ENCODE measurements at places on chromosomes 16 and 17.

- DNase-seq = no peak
Observed at GRCh38 chr16:15770107-15770506, 86.7 kb downstream of the MYH11 start.

GRCh38 chr17:75619506-75620431 lies 13.5 kb upstream of the SMIM5 start:
- DNase-seq = no peak

DNA sequence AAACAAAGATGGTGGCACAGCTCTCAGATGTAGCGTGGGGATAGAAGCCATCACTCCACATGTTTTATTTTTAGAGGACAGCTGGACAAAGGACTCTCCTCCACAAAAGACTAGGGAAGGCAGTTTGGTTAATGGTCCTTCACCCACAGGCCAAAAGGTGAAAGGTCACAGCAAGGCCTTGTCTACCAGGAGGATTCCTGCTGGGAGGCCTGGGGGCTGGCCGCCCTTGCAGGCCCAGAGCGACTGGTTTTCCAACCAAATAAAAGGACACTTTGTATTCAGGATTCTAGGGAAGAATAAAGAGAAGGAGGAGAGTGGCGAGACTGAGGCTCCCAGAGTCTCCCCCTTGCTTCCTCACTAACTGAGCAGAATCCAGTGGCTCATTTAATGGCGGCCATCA lies 94.3 kb downstream of the AXIN2 start:
- no peak for DNase-seq

GRCh38 chr17:78738278-78738677 lies 43.8 kb downstream of the CYTH1 start:
- no peak for DNase-seq

GRCh38 chr16:50308237-50308965 lies 42.0 kb downstream of the ADCY7 start:
- no peak for DNase-seq

GRCh38 chr16:85202051-85202601 lies 89.9 kb upstream of the CIBAR2 start:
- no peak for DNase-seq

GRCh38 chr16:61770301-61770700 lies 265.9 kb downstream of the CDH8 start:
- no peak for DNase-seq

DNA sequence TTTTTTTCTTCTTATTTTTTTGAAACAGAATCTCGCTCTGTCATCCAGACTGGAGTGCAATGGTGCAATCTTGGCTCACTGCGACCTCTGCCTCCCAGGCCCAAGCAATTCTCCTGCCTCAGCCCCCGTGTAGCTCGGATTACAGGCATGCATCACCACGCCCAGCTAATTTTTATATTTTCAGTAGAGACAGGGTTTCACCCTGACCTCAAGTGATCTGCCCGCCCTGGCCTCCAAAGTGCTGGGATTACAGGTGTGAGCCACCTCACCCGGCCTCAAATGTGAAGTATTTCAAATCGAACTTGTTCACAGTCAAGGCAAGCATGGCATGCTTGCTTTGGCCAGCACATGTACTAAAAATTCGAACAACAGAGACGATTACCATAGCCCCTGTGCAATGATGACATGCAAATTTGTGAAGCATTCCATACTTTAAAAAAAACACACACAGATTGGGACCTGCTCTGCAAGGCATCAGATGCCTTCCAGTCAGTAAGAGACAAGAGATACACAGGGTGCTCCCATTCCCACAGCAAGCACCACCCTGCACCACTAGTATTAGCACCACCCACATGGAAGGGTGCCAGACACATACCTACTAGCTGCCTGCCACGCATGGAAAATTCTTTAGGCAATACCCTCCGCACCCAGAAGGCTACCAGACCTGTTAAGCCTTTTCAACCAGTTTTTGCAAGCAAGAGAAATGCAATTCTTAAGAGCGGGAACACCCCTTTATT lies 47.2 kb downstream of the ANKRD11 start:
- DNase-seq = no peak

GRCh38 chr16:81562174-81562849 lies 117.7 kb downstream of the CMIP start:
- DNase-seq = no peak

- DNase-seq = no peak
Observed at GRCh38 chr17:72813481-72813880, 279.0 kb downstream of the SLC39A11 start.

GRCh38 chr16:83964684-83965443 lies 3.2 kb upstream of the NECAB2 start:
- no peak for DNase-seq

GRCh38 chr16:14502256-14502875 lies 127.7 kb downstream of the PARN start:
- no peak for DNase-seq

DNA sequence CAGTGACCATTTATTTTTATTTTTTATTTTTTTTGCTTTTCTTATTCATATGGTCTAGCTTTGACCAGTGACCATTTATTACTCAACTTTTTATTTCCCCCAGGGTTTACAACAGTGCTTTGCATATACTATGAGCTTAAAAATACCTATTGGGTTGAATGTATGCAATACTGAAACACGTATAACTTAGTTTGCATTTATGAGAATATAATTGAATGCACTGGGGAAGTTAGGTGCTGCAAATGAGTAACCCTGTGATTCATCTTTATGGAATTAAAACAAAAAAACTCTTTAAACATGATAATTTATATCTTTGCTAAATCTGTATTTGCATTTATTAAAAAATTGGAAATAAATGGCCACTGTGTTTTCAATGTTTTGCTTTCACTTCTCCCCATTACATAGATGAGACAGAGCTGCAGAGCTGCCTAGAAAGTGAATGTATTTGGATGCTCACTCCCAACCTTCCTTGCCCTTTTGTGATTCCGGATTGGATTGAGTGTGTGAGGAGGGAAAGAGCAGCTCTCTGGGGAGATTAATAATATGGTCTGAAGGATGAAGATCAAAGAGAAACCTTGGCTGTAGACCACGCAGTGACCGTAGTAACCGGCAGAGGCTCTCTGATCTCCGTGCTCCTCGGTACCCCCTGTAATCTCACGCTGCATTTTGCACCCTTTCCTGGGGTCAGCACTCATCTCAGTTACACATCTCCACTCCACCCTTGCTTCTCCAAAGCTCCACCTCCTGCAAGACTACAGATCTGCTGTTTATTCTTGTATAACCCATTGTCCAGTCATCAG lies 14.3 kb downstream of the TMEM100 start:
- DNase-seq = no peak

DNA sequence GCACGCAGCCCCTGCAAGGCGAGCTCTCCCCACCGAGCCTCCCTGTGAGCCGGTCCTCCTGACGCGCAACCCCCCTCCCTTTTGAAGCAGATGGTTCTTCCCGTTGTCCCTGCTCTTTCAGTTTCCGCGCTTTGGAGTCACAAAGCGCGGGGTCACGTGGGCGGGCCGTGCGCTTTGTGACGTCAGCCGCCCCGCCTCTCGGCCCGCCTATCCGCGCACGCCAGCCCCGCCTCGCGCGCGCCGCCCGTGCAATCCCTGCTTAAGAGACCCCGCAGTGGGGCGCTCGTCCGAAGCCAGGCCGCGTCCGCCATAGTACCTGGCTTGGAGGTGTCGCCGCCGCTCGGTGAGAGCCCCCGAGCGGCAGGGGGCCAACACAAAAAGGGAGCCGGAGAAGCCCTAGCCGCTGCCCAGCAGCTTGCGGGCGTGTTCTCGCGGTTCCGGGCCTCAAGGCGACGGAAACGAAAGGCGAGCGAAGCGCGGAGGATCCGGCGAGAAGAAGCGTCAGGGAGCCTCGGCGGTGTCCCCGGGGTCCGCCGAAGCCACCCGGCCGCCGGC lies at the start of gene RBBP6:
Gene RBBP6, plus strand, starts transcription at position 272 of the 555 bp plus-strand sequence. CDS start 1,061 bp downstream, outside the sequence.
- peak; percentile 83 for DNase-seq

- DNase-seq = no peak
Observed at GRCh38 chr16:11673091-11674000, 5.1 kb downstream of the SNN start.

GRCh38 chr16:8084302-8084701 lies 506.0 kb downstream of the TMEM114 start:
- no peak for DNase-seq

GRCh38 chr16:12330946-12331345 lies 354.4 kb downstream of the SNX29 start:
- no peak for DNase-seq

GRCh38 chr17:80092959-80093358 lies 8.4 kb upstream of the GAA start:
- no peak for DNase-seq

- no peak for DNase-seq
Observed at GRCh38 chr17:6539871-6540270, 16.5 kb downstream of the PITPNM3 start.

DNA sequence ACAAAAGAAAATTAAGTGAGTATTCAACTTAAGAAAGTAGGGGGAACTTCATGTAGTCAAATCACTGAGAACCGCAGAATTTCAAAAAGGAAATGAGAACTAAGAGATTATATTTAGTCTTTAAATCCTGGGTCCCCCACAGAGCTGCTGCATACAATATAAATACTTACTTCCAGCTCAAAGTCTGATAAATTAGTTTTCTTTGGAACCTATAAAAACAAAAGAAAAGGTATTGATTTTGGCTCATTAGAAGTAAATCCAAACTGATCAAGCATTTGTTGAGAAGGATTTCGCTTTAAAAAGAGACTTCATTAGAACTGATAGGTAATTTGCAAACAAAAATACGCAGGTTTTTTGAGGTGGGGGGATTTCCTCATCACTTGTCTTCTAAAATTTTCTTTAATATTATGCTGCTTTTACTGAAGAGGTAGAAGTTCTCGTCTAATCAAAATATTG lies 21.9 kb downstream of the PARN start:
- DNase-seq = no peak

- peak; percentile 34 for DNase-seq
Observed at GRCh38 chr17:48294806-48295361, 135.1 kb downstream of the SKAP1 start.

DNA sequence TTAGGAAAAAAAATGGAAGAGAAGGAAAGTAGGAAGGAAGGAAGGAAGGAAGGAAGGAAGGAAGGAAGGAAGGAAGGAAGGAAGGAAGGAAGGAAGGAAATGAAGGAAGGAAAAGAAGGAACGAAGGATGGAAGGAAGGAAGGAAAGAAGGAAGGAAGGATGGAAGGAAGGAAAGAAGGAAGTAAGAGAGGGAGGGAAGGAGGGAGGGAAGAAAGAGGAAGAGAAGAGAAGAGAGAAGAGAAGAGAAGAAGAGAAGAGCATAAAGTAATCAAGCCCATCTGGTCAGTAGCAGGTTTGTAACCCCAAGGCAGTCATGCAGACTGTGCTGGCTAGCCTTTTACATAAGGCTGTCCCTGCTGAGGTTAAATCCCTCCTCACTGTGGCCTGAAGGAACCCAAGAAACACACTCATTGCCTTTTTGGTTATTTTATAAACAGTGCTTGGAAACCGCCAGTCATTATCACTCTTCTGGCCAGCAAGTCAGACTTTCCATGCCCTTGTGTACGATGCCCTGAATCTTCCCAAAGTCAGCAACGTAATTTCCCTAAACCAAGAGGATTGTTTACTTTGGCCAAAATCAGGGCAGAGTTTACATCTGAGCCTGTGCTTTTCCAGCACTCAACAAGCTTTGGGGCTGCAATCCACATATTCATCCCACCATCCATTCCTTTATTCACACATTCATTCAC lies 409.6 kb upstream of the MAF start:
- no peak for DNase-seq

DNA sequence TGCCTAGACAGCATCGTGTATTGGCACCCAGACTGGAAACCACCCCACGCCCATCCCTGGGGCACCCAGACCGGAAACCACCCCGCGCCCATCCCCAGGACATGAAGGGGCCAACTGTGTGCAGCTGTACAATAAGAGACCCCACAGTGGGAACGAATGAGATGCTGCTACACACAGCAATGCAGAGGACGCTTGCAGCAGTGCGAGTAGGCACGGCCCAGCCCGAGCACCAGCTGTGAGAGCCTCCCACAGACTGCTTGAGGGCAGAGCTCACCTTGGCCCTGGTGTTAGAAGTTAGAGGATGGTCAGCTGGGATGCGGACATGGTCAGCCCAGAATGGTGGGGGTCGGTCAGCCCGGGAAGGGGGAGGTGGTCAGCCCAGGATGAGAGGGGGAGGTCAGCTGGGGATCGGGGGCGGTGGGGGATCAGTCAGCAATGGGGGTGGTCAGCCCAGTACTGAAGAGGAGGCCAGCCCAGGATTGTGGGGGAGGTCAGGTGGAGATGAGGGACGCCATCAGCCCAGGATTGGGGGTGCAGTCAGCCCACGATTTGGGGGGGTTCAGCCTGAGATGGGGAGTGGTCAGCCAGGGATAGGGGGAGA lies 340.0 kb downstream of the C16orf95 start:
- DNase-seq = no peak

DNA sequence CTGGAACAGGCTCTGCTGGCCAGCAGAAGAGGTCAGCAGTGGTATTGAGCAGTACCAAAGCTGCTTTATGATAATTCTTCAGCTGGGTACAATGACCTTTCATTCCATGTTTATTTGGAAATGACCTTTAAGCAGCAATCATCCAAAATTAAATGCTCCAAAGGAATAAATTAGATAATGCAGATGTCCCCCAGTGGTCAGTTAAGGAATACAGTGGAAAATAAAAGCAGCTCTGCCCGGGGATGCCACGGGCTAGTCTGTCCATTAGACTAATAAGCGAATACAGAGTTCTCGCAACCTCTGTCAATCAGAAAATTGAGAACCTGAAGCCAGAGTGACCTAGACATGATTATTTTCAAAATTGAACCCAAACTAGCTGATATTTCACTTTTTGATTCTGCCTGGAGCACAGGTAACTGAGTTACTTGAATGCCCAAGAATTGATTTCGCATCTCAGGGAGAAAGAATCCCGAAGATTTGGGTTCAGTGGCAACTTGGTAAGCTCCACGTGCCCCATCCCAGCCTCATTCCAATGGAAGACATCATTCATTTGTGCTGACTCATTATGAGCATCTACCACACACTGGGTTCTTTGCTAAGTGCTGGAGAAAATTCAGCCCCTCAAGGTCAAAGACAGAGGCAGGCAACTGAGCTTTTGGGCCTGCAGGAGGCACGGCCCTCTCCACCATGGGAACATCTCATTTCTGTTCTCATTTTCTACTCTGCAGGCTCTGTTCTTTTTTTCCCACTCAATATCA lies 34.4 kb upstream of the SLC39A11 start:
- DNase-seq = no peak

GRCh38 chr17:16443511-16444257 lies 28.3 kb downstream of the TRPV2 start:
- DNase-seq = no peak

All from GM12864 (cell line).